Motor neuron (in vitro differentiated cells): ENCODE measurements at places on chromosomes 6 and 20. TPM values are rescaled to one million over a fixed set of nuclear protein-coding genes. Genes with fewer than 3 reads are reported as not detected.

ZHX3 gene
- 18.3 and 23.6 TPM in 2 replicates for total RNA-seq

DACT2 gene
- 0.23 TPM in 1 of 2 replicates, not detected in the other for total RNA-seq

GLP1R gene
- total RNA-seq = 0.71 and 0.77 TPM in 2 replicates

TMC2 gene
- 0.11 and 0.20 TPM in 2 replicates for total RNA-seq

CFAP206 gene
- total RNA-seq = 2.8 and 3.1 TPM in 2 replicates

PRRT1 gene
- 0.54 and 1.4 TPM in 2 replicates for total RNA-seq

ALDH5A1 gene
- total RNA-seq = 13.2 and 15.4 TPM in 2 replicates

CCM2L gene
- 0.15 and 0.22 TPM in 2 replicates for total RNA-seq

ID4 gene
- 38.5 and 39.6 TPM in 2 replicates for total RNA-seq

ELOVL4 gene
- 19.8 and 23.2 TPM in 2 replicates for total RNA-seq

PHACTR3 gene
- 0.16 and 0.31 TPM in 2 replicates for total RNA-seq

FAM209B gene
- 0.46 TPM in 1 of 2 replicates, not detected in the other for total RNA-seq

HEY2 gene
- 5.7 and 6.7 TPM in 2 replicates for total RNA-seq

ANGPT4 gene
- 0.07 TPM in 1 of 2 replicates, not detected in the other for total RNA-seq

PRKN gene
- 2.1 and 2.2 TPM in 2 replicates for total RNA-seq

SMOC2 gene
- 29.0 and 31.4 TPM in 2 replicates for total RNA-seq

CPNE5 gene
- total RNA-seq = 2.1 and 2.3 TPM in 2 replicates

EBF4 gene
- total RNA-seq = 7.3 and 7.7 TPM in 2 replicates

CCND3 gene
- 13.8 and 14.5 TPM in 2 replicates for total RNA-seq

E2F3 gene
- total RNA-seq = 19.9 and 20.6 TPM in 2 replicates

ECT2L gene
- total RNA-seq = 0.32 and 0.38 TPM in 2 replicates

MAP3K5 gene
- 0.58 and 0.87 TPM in 2 replicates for total RNA-seq

PDCD2 gene
- 46.9 and 53.2 TPM in 2 replicates for total RNA-seq

FOXS1 gene
- total RNA-seq = 0.31 TPM in 1 of 2 replicates, not detected in the other

PMEPA1 gene
- 6.8 and 8.1 TPM in 2 replicates for total RNA-seq

PGC gene
- 0.95 and 2.1 TPM in 2 replicates for total RNA-seq

PTK6 gene
- 0.10 and 0.16 TPM in 2 replicates for total RNA-seq

HRH3 gene
- 5.1 and 5.2 TPM in 2 replicates for total RNA-seq

R3HDML gene
- not detected in 2 replicates for total RNA-seq

TNNC2 gene
- not detected in 2 replicates for total RNA-seq

EPPIN gene
- not detected in 2 replicates for total RNA-seq

KIFC1 gene
- 0.38 and 1.2 TPM in 2 replicates for total RNA-seq

HLA-B gene
- total RNA-seq = 60.6 and 65.9 TPM in 2 replicates

OOEP gene
- total RNA-seq = not detected in 2 replicates

WFDC8 gene
- not detected in 2 replicates for total RNA-seq

MROH8 gene
- 1.4 and 3.1 TPM in 2 replicates for total RNA-seq

ELOVL2 gene
- 5.4 and 6.1 TPM in 2 replicates for total RNA-seq

CDC25B gene
- 159 and 166 TPM in 2 replicates for total RNA-seq

LHFPL5 gene
- not detected in 2 replicates for total RNA-seq

OR2B6 gene
- 0.85 TPM in 1 of 2 replicates, not detected in the other for total RNA-seq

CCN6 gene
- 0.67 and 1.7 TPM in 2 replicates for total RNA-seq

TRIM31 gene
- 0.75 TPM in 1 of 2 replicates, not detected in the other for total RNA-seq

GPSM3 gene
- 3.7 and 4.9 TPM in 2 replicates for total RNA-seq

HNF4A gene
- total RNA-seq = 0.05 and 0.31 TPM in 2 replicates

TMEM200A gene
- 5.9 and 6.1 TPM in 2 replicates for total RNA-seq

PRSS35 gene
- total RNA-seq = 0.71 and 1.2 TPM in 2 replicates

RCAN2 gene
- 31.3 and 33.6 TPM in 2 replicates for total RNA-seq

GCNT2 gene
- 3.5 and 3.6 TPM in 2 replicates for total RNA-seq
